ENCODE measurements at places on chromosomes 1 and 21.

GRCh38 chr21:28374881-28375280 lies 617.8 kb downstream of the LTN1 start:
- DNase-seq: no peak

DNA sequence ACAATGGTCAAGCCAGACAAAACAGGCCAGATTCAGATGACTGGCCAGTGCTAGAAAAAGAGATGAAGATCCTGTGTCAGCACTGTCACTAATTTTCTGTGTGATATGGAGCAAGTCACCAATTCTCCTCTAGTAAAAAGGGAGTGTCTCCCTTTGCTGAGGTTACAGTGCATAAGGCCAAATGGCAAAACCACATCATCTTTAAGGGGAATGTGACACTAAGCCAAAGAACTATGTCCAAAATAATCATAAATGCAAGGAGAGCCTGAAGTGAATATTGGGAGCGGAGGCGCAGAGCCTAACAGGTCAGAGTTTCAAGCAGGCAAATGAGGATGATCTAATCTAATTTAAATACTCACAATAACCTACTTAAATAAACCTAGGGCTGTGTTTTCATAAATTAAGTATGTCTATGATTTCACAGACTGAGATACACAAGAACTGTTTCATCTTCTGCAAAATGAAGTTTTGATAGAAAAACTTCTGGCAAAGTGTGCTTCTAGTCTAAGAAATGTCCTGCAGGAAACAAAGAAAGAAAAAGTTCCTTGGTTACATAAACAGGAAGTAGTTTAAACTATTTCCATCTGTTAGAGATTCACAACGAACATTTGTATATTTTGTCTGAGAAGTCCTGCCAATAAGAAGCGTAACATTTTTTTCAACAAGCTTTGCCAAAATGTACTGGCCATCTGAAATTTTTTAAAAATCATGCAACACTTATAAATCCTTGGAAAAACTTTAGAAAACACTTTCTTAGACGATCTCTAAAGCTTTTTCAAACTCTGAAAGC lies 290.2 kb downstream of the LRRC40 start:
- no peak for DNase-seq

- no peak for DNase-seq
Measured at GRCh38 chr1:147902253-147902845, at the start of gene GJA8. TSS of gene GJA8 (plus strand) at chr1:147902795. CDS start at chr1:147907956, 5,161 bp downstream.

GRCh38 chr1:217718873-217719272 lies 87.7 kb downstream of the SPATA17 start:
- DNase-seq: no peak

- peak; percentile 54 for DNase-seq
Measured at GRCh38 chr1:17565461-17566252, 26.2 kb downstream of the ARHGEF10L start.

GRCh38 chr1:189212606-189213005 lies 1265.1 kb downstream of the BRINP3 start:
- DNase-seq: no peak

DNA sequence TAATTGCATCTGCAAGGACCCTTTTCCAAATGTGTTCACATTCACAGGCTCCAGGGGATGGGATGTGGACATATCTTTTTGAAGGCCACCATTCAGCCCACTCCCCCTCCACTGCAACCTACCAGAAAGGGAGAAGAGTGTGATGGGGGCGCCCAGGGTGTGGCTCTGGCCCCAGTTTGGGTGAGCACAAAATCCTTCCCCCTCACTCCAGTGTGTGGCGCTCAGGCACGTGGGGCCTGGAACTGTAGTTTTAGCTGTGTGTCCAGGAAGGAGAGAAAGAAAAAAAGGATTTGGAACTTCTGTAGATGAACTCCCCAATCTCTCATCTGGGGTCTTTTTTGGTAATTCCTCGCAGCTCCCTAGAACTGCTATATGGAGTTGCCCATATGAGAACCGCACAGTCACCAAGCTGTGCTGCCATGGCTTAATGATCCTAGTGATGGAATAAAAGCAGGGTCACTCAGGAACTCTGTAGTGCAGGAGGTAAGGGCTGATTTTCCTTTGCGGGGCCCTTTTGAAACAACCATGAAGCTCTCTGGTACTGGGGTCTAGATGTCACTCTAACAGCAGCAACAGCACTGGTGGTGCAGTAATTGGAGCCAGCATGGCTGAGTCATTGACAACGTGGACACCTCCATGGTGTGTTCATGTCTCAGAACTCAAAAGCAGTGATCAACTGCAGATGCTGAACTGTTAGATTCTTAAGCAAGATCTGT lies 17.0 kb downstream of the AGT start:
- no peak for DNase-seq

- no peak for DNase-seq
Measured at GRCh38 chr1:17027403-17027802, 15.7 kb upstream of the ATP13A2 start.

DNA sequence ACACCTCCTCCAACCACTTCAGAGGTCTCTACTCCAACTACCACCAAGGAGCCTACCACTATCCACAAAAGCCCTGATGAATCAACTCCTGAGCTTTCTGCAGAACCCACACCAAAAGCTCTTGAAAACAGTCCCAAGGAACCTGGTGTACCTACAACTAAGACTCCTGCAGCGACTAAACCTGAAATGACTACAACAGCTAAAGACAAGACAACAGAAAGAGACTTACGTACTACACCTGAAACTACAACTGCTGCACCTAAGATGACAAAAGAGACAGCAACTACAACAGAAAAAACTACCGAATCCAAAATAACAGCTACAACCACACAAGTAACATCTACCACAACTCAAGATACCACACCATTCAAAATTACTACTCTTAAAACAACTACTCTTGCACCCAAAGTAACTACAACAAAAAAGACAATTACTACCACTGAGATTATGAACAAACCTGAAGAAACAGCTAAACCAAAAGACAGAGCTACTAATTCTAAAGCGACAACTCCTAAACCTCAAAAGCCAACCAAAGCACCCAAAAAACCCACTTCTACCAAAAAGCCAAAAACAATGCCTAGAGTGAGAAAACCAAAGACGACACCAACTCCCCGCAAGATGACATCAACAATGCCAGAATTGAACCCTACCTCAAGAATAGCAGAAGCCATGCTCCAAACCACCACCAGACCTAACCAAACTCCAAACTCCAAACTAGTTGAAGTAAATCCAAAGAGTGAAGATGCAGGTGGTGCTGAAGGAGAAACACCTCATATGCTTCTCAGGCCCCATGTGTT lies 66.6 kb downstream of the TPR start:
- DNase-seq: no peak

- peak; percentile 20 for DNase-seq
Measured at GRCh38 chr1:37169743-37170275, 135.5 kb upstream of the GRIK3 start.

DNA sequence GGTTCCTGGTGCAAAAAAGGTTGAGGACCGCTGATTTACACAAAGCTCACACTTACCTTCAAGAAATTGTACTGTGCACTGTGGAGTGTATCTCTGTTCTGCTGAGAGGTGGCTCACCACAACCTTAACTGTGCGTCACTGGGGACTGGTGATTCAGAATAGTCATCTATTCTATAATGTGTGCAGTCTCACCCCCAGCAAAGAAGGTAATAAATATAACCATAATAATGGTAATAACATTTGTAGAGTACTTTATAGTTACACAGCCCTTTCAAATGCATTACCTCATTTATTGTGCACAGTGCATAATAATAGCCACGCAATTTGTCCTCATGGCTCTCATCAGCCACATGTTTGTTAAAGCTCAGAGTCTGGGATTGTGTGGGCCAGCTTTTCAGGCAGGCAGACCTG lies 59.4 kb upstream of the DUSP10 start:
- DNase-seq: no peak

- DNase-seq: no peak
Measured at GRCh38 chr1:218863987-218864386, 309.7 kb upstream of the LYPLAL1 start.

DNA sequence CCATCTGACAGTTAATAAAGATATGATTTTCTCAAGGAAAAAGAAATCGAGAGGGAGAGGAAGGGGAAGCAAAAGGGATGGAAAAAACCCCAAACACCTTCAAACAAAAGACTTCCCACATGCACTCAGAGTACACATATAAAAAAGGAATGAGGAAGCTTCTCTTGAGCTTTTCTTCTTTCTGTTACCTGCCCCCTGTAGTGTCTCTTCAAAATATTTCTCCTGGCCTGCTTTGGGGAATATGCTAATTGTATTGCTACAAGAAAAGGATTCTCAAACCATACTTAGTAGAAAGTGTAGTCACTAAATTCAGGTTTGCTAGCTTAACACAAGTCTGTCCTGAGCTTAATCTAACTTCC lies 58.7 kb downstream of the KIF14 start:
- DNase-seq: no peak

DNA sequence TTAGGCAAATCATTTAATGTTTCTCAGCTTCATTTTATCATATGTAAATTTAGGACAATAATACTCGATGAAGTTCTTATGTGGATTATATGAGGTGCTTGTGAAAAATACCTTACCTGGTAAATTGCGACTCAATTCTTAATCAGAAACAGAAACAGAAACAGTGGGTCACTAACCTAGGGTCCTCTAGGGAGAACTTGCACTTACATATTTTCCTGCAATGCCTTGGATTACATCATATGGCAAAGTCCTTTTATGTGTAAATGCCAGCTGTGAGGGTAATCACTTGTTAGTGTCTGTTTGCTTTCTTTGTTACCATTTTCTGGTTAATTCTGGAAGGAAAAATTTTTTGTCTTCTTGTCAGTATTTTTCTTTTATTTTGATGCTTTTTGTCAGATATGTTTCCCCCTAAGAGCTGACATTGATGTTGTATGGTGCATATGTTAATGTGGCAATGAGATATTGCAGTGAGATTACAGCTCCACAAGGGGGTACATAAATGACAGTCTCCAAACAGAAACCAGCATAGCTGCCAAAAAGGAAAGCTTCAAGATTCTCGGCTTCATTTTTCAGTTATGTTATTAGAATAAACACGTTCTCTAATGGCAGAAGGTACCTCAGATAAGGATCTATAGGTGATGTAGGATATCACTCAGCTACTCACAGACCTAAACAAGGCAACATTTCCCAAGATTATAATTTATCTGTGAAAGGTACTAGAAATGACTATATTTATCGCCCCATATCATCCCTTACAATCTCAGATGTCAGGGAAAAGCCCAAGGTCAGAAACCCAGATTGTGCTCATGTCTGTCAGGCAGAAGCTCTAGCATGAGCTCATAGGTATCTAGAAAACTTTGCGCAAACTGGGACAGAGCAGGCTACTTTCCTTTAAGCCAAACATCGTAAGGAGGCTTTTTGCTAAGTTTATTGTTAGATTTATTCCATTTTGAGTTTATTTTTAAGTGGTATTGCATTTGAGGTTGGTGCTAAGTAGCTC lies 119.9 kb downstream of the FASLG start:
- no peak for DNase-seq

GRCh38 chr1:17545356-17545755 lies 5.9 kb downstream of the ARHGEF10L start:
- DNase-seq: no peak

DNA sequence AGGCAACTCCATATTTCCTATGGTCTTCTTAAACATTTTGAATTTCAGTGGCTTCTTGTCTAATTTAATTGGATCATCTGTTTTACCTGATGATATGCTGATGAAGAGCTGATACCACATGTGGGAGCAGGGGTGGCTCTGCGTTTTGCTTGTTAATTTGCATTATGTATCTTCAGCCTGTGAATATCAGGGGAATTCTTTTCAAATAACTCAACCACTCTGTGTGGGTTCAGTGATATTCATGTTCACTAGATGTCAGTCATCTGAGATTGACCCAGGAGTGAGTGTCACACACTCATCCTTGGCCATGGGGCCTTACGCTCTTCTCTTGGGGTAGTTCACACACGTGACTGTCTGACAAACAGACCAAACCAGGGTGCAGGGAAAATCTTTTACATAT lies 83.0 kb downstream of the FCRL5 start:
- DNase-seq: no peak

- DNase-seq: no peak
Measured at GRCh38 chr1:115479055-115479482, 141.0 kb upstream of the NGF start.

- peak; percentile 82 for DNase-seq
Measured at GRCh38 chr1:224929335-224930237, at the start of gene DNAH14. TSS of gene DNAH14 (plus strand) at chr1:224929675. CDS start at chr1:224952703, 23,028 bp downstream.

DNA sequence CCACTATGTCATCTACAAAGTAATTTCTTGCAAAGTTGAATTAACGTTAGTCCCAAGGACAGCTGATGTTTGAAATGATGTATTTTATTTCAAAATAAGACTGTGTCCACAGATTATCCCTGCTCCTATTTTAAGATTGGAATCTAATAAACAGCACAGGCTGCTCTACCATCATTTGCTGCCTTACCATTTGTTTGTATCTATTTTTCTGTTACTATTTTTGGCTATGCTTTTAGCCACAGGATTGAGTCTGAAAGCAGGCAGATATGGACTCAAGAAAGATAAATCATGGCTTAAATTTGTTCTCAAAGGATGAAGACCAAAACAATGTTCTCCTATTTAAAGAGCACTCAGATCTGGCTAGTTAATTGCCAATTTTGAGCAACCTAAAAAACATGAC lies 105.3 kb downstream of the RGS2 start:
- no peak for DNase-seq

DNA sequence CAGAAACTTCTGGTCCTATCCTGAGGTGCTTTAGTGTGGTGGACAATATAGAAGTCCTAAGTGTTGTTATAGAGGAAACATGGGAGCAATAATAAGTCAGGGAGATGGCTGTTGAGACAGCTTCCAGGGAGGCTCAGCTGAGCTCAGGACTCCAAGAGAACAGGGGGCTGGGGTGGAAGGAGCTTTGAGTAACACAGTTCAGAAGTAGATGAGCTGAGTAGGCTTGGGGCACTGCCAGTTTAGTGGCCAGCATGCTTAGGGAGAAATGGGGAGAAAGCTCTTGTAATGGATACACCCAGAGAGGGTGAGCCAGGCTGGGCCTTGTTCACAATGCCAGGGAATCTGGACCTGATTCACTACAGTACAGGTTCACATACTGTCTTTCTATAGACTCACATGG lies 201.6 kb downstream of the DAB1 start:
- DNase-seq: no peak

DNA sequence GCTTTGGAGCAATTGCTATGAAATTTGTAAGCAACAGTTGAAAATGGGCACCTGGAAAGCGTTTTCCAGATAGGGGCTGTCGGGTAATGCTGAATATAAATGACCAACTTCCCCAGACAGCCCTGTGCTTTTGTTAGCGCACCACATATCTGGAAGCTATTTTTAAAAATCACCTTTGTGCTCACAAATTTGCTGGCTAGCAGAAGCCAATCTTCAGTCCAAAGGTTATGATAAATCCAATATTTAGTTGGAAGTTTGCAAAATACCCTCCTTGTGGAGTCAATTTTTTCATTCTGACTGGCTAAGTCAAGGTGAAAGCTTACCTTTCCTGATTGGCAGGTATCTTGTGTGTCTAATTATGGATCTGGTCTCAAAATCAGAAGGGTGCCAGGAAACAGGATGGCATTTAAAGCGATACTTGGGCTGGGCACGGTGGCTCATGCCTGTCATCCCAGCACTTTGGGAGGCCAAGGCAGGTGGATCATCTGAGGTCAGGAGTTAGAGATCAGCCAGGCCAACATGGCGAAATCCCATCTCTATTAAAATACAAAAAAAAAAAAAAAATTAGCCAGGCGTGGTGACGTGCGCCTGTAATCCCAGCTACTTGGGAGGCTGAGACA lies 124.1 kb upstream of the AJAP1 start:
- no peak for DNase-seq

- peak; percentile 19 for DNase-seq
Measured at GRCh38 chr1:223653015-223653414, 12.5 kb downstream of the CAPN8 start.

- DNase-seq: peak; percentile 37
Measured at GRCh38 chr1:244050014-244050834, 859 bp upstream of the ZBTB18 start.

- DNase-seq: no peak
Measured at GRCh38 chr1:87706779-87707228, 378.1 kb downstream of the LMO4 start.

- no peak for DNase-seq
Measured at GRCh38 chr1:156640842-156641706, 843 bp upstream of the BCAN start.
